ENCODE measurements at places on chromosomes 11 and 22.

- DNase-seq: no peak
Observed at GRCh38 chr11:73660497-73661034, 14.2 kb downstream of the PLEKHB1 start.

GRCh38 chr11:13127161-13127560 lies 118.0 kb downstream of the RASSF10 start:
- DNase-seq: no peak

- DNase-seq: no peak
Observed at GRCh38 chr22:37525073-37525745, 6.0 kb upstream of the CARD10 start.

- no peak for DNase-seq
Observed at GRCh38 chr11:97856666-97857065, 1164.1 kb upstream of the CNTN5 start.

GRCh38 chr22:32803020-32803737 lies 1.7 kb downstream of the TIMP3 start:
- DNase-seq: no peak

- no peak for DNase-seq
Observed at GRCh38 chr11:128334311-128335044, 252.9 kb downstream of the ETS1 start.

GRCh38 chr11:73818846-73819245 lies 31.2 kb downstream of the MRPL48 start:
- no peak for DNase-seq

DNA sequence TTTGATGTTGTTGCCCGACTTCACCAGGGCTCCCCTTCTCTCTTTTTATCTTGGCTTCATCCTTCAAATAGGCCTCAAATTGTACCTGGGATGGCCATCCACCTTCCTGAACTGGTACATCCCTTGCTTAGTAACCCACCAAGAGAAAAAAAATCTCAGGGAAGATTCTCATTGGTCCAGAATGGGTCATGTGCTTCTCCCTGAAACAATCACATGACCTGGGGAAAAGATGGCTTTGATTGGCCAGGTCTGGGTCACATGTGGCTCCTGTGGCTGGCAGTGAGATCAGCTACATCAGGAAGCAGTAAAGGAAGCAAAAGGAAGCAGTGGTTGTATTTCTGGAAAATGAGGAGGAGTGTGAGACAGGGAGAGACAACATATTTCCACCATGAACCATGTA lies 540.2 kb downstream of the MIAT start:
- no peak for DNase-seq

DNA sequence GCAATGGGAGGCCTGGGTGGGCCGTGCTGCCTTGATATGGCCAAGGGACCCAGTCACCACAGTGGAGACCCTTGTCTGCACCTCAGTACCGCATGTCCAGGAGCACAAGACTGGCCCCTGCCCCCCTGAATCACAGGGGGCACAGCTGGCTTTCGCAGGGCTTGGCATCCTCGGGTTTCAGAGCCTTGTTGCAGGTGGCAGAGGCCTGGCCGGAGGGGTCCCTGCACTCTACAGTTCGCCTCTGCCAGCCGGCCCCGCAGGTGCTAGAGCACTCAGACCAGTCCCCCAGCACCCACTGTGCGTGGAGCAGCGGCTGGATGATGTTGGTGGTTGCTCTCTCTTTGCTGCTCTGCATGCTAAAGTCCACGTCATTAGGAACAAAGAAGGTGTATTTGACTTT lies 23.0 kb downstream of the ADAMTS8 start:
- no peak for DNase-seq

GRCh38 chr22:47367993-47368945 lies 605.8 kb downstream of the TBC1D22A start:
- no peak for DNase-seq

DNA sequence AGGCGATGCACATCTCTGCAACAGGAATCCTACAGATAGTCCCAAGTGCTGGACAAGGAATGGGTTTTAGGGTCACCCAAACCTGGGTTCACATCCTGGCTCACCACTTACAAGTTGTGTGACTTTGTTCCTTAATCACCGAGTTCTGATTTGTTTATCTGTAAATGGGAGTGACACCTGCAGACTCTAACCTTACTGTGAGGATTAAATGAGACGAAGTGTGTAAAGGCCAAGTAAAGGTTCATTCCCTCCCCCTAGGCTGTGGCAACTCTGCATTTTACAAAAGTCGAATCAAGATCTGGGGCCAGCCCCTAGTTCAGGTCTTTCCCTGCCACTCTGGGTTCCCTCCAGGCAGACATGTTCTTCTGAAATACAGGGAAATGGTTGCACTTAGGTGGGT lies 34.9 kb downstream of the SERPINH1 start:
- no peak for DNase-seq

- no peak for DNase-seq
Observed at GRCh38 chr11:125075242-125075625, 12.1 kb downstream of the SLC37A2 start.

Measured in stimulated activated CD4-positive, alpha-beta T cell treated with anti-CD3 and anti-CD28 coated beads, TNF-alpha, amount 100 ng/mL, for 24 hours (primary cell).